ENCODE measurements at places on chromosomes 5 and 9.
A peak's percentile ranks its signal among the peaks of the same experiment; 100 is the strongest.

DNA sequence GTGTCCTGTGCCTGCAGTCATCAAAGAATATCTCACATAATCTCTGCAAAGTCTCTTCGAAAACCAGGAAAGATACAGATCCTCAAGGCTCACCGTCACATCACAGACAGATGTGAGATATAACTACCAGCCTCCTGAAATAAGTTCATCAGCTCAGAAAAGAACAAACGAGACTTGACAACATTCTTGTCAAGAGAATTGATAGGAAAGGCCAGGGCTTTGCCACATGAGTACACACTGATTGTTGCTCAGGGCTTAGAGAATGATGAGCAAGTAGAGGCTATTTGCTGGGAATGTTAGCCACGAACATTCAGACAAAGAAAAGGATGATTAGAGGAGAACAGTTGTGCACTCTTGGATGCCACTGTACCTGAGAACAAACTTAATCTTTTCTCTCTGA lies 535.1 kb downstream of the ELAVL2 start:
- no peak for DNase-seq

GRCh38 chr5:178487911-178488600 lies 102.1 kb downstream of the COL23A1 start:
- no peak for DNase-seq

DNA sequence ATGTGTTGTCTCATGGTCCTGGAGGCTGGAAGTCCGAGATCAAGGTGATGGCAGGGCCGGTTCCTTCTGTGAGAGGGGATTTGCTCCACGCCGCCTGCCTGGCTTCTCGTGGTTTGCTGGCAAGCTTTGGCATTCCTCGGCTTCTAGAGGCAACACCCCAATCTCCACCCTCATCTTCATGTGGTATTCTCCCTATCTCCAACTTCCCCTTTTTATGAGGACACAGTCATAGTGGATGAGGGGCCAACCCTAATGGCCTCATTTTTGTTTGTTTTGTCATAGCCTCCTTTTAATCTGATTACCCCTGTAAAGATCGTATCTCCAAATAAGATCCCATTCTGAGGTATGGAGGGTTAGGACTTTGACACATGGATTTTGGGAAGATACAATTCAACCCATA lies 41.7 kb upstream of the CLK4 start:
- no peak for DNase-seq

DNA sequence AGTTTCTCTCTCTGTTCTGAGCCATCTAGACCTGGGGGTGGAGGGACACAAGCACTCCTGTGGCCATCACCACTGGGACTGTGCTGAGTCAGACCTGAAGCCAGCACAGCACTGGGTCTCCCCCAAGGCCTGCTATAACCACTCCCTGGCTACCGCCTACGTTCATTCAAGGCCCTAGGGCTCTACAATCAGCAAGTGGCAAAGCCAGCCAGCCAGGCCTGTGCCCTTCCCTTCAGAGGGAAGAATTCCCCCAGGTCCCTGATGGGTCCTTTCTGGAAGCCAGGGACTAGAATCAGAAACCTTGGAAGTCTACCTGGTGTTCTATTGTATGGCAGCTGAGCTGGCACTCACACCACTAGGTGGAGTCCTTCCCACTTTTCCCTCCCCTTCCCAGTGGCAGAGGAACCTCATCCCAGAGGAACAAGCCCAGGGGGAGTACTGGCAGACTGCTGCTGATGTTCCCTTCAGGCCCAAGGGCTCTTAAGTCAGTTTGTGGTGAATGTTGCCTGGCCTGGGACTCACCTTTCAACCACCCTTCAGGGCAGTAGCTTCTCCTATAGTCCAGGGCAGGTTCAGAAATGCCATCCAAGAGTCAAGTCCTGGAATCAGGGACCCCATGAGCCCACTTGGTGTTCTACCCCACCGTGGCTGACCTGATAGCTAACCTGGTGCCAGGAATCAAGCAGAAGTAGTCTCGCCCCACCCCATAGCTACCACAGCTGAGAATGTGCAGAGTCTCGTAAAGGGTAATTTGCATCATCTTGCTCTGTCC lies 20.0 kb downstream of the JMY start:
- DNase-seq = peak; percentile 3

- DNase-seq = no peak
These were observed 197.8 kb downstream of the PCSK1 start for GRCh38 chr5:96235008-96235910.

DNA sequence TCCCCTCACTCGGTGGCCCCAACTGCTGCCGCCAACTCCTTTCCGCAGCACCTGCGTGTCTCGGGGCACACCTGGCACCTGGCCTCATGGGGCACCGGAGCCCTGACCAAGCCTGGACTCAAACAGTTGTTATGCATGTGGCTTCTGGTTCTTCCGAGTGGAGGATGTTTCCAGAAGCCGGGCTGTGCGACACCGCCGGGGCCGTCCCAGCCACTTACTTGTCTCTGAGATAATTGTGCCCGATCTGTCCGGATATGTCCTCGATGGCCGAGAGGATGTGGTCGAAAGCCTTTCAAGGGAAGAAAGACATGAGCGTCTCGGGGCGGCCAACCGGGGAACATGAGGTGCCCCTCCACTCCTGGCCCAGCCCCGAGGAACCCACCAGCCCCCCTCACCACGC lies 38.4 kb downstream of the EXOC3 start:
- no peak for DNase-seq

DNA sequence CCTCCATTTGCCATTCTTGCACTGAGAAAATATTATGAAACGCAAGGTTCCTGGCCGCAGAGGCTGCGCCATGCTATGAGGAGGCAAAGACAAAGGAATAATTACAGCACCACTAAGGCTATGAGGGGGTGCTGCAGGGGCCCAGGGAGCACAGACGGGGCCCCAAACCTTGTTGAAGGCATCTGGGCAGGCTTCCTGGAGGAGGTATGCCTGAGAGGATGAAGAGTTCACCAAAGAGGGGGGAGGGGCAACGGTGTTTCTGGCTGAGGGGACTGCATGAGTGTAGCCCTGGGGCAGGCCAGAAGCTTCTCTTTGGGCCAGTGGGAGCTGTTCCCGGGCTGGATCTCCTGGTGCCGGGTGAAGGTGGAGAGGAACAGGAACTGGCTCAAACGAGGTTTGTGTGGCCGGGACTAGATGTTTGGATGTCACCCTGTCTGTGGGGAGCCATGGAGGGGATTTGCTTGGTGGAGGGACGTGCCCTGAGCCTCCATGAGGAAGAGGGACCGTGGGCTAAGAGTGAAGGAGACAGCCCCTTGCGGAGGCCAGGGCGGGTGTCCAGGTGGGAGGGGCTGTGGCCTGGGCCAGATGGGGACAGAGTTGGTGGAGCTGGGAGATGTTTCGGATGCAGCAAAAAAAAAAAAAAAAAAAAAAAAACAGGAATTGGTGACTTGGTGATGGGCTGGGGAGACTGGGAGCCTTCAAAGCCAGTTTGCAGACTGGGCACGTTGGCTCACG lies 28.2 kb downstream of the PTGES start:
- no peak for DNase-seq
